Effector memory CD8-positive, alpha-beta T cell (primary cell): ENCODE measurements at places on chromosomes 4 and X.

- DNase-seq, result no peak
Observed at GRCh38 chrX:2183193-2183725, 317.5 kb downstream of the DHRSX start.

- no peak for DNase-seq
Observed at GRCh38 chrX:75086731-75087195, 69.3 kb downstream of the ABCB7 start.

DNA sequence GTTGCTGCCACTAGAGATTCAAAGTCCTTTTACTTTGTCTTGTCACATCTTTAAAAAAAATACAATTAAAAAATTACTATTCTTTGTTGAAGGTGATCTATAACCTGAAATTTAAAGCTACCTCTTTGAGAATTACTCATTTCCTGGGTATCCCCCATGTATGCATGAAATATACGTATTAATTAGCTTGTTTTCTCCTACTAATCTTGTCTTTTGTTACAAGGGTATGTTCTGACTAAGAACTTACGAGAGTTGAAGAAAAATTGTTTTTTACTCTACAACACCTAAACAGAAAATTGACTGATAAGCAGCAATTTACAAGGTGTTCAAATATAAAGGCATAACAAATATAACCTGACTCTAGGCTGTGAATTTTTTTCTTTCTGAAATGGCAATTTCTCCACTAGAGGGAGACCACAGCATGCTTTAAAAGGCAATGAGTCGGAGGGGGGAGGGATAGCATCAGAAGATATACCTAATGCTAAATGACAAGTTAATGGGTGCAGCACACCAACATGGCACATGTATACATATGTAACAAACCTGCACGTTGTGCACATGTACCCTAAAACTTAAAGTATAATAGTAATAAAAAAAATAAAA, 249.6 kb downstream of the OPHN1 start:
- no peak for DNase-seq

DNA sequence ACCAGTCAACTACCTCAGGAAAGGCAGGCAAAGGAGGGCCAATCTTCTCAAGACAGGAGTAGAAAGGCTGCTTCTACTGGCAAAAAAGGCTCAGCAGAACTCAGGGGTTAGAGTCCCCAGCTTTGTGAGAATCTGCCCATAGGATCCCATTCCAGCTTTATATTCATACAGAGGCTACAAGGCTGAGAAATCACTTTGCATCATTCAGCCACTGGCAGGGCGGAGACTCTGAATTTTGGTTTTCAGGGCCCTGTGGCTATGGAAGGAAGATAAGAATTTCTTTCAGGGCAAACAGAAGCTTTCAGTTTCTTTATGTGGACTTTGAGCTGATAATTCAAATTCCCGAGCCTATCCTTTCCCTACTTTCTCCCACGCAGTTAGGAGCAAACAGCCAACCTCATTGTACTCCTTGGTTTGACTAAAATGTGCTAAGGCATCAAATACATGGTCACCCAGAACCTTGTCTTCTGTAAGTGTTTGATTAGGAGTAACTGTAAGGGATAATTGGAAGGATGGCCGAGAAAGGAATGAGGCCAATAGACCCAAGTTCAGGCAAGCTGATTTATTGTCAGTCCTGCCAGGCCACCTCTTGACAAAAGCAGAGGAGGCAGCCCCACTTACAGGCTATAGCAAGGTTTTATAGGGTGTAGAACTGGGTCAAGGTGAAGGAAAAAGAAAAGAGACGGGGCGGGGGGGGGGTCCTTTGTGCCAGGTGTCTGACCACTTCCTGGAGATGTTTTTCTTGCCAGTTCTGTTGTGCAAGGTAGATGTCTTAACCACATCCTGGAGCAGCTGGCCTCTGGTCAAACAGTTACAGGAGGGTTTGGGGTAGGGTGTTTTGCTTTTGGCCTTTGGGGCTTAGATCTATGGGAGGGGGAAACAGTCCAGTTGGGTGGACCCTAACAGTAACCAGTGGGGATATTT, 165.3 kb upstream of the PPP1R2C start:
- no peak for DNase-seq

- DNase-seq, result peak; percentile 1
Observed at GRCh38 chrX:81957900-81958545, 756.1 kb downstream of the SH3BGRL start.

DNA sequence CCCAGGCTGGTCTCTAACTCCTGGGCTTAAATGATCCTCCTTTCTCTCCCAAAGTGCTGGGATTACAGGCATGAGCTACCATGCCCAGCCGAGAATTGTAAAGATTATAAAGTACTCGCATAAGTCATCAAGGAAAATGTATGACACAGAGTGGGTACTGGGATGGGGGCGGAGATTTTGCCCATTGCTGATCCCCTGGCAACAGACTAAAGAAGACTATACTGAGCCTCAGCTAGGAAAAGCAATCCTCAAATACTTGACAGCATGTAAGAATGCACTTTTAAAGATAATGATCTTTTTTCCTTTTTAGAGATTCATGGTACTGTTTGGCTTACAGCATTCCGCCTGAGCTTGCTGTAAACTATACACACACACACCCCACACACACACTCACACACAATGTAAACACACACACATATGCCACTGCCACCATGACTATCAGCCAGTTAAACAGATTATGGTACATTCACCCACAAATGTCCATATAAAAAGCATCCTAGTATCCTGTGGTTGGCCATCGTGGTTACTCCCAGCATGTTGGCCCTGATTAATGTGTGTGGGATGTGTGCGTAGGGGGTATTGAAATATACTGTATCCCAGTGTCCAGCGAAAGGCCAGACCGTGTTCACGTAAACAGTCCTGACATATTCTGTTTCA, 113.0 kb downstream of the AMELX start:
- DNase-seq, result no peak

- no peak for DNase-seq
Observed at GRCh38 chr4:78749972-78750727, 26.0 kb upstream of the BMP2K start.

DNA sequence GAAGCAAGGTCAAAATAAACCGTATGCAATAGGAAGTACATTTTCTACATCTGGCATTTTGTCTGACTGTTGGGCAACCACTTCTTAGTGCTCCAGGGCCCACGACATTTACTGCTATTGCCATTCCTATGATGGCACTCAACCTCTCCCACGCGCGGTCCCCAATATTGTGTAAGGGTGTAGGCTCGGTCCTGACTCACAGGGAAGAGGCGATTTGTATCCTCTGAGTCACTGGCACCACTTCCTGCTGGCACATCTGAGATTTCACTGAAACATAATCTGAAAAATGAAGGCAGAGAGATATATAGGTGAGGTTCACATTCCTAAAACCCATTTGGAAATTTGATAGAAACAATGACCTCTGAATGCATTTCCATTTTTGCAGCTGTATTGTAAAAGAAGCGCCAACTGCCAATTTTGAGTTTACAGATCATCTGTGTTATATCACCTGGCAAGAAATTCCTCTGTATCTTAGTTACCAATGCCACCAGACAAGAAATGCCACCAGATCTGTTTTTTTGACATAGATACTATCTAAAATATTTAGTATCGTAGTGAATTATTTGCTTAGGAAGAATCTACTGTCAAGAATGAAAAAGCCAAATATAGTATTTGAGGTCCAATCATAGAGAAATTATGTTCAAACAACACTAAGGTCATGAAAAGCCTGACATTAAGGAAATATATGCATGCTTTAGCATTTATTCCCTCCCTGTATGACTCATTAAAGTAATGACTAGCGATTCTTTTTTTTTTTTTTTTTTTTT, 9.8 kb downstream of the EREG start:
- DNase-seq, result no peak

DNA sequence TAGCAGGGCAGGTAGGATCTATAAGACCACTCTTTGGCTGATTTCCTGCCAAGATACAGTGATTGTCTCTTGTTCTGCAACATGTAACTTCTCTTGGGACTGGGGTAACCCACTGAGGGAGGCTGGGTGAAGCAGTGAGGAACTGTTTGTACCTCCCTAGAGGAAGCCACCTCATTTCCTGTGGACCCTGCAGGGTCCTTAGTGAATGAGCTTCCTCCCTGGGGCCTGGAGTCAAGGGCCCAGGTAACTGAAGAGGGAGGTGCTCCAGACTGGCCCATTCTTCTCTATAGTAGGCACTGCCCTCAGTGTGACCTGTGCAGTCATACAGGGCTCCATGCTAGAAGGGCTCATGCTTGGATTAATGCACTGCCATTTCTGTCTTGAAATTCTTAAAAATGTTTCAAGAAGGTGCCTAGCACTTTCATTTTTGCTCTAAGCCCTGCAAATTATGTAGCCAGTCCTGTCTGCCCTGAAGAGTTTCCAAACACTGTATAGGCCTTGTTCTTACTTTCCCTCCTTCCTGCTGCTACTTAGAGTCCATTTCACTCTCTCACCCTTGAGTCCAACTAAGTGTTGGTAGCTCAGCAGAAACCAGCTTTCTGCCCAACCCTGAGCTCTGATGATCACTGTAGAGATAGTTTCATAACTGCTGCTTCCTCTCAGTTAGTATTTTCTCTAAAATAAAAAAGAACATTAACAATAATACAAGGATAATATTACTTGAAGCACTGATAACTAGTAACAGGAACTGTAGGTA, 8.5 kb upstream of the GRIA3 start:
- DNase-seq, result no peak

DNA sequence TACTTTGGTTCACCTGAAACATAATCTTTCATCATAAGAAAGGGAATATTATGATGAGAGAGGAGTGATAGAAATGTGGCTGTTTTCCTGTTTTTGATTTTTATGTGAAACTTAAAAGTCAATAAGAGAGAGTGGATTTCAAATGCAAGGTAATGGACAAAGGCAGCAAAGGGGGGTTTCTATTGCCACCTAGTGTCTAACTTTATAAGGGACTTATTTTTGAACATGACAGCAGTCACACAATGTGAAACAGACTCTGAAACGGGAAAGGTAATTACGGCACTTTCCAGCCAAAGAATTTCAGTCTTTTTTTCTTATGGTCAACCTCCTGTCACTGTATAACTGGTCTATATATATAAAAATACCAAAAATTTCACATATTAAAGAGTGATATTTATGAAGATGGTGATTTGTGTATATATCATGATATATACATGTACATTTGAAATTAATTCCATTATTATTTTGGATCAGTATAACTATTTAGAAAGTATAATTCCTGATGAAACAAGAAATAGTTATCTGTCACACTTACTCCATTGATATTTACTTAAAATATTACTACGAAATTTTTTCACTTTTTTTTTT, 127.1 kb downstream of the FBXO8 start:
- DNase-seq, result no peak

DNA sequence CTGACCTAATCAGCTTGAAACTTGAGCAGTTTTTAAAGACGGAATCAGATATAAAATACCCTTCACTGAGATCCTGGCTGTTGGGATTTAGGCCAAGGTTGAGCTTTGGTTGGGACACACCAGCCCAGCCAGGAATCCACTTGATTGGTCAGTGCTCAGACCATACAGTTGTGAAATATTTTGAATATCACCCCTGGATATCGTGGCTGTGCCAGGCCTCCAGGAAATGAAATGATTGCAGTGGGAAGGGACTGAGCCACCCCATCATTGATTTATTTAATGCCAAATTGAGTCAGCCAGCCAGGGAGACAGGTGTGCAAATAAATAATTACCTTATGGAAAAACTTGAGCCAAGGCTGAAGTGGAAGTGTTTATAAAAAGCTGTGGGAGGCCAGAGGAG, 128.4 kb upstream of the SCML1 start:
- no peak for DNase-seq
